ENCODE measurements at places on chromosomes 7 and 10.

GRCh38 chr10:132591166-132591971, 53.8 kb downstream of the INPP5A start:
- H3K27ac ChIP-seq, result no peak overlapping the region
- DNase-seq, result no peak
- peaks cover 4% of the 10 kb centered on the region for H3K27me3 ChIP-seq
- H3K36me3 ChIP-seq, result peaks cover 4% of the 10 kb centered on the region
- H3K4me1 ChIP-seq, result peaks cover 82% of the 10 kb centered on the region

DNA sequence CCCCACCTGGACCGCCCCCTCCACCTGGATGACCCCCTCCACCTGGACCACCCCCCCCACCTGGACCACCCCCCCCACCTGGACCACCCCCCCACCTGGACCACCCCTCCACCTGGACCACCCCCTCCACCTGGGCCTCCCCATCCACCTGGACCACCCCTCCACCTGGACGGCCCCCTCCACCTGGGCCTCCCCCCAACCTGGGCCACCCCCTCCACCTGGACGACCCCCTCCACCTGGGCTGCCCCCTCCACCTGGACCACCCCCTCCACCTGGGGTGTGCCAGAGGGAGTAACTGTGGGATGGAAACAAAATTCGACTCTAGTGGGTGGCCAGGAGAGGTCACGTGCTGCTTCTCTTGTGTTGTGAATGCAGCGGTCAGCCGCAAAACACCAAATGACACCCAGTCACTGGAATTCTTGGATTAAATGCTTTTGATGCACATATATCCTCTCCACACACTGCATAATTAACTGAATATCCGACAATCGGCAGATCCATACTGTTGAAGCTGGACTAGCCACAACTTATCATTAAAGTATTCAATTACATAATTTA, 316.7 kb downstream of the PTPRN2 start:
- no peak overlapping the region for H3K27ac ChIP-seq
- no peaks in the 10 kb centered on the region for H3K27me3 ChIP-seq
- H3K4me1 ChIP-seq, result no peaks in the 10 kb centered on the region
- no peaks in the 10 kb centered on the region for H3K36me3 ChIP-seq

DNA sequence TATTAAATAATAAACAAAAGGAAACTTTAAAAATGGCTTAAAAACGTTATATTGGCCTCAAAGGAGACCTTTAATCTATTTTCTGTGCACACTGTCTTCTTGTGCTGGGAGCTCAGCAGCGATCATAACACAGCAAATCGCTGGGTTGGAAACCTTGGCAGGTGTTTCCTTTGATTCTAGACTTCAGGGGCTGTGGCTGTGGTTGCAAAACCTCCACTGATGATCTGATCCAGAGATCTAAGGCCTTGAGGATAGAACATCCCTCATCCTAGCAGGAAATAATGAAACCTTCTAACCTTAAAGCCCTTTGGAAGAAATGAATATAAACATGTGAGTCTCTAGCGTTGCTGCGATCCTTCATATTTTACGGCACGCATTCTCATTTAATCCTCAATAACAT, 29.8 kb downstream of the CDHR3 start:
- H3K27ac ChIP-seq, result no peak overlapping the region
- no peaks in the 10 kb centered on the region for H3K36me3 ChIP-seq

DNA sequence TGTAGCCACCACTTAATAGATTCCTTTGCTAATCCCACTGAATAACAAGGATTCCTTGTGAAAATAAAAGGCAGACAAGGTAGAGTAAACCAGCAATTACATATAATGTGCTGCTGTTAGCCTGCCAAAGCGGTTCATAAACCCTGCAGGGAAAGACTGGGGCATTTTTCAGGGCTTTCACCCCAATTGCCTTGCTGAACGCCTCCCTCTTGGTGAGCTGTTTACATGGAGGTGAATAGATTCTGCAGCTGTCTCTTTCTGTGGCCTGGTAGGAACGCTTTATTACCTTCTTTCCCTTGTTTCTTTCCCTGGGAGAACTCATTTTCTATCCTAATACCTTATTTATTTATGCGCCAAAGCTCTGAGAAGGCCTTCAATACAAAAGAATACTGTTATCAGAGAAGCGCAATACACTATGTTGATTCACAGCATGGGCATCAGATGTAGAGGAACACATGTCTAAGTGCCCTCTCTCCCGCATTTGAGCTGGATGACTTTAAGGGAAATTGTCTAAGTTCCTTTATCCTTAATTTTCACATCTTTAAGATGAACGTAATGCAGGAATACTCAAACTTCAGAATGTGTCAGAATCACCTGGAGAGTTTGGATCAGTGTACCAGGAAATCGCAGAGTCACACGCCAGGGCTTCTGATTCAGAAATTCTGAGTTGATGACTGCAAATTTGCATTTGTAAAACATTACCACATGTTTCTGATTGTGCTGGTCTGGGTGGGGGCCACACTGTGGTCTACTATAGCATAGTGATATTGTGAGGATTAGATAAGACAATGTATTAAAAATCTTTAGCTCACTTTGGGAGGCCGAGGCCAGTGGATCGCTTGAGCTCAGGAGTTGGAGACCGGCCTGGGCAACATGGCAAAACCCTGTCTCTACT, 1203.8 kb downstream of the SORCS3 start:
- no peak for DNase-seq
- no peaks in the 10 kb centered on the region for H3K27me3 ChIP-seq
- no peaks in the 10 kb centered on the region for H3K36me3 ChIP-seq
- peaks cover 12% of the 10 kb centered on the region for H3K4me1 ChIP-seq
- H3K4me3 ChIP-seq, result no peak overlapping the region

Measured in activated T-cell treated with anti-CD3 and anti-CD28 coated beads, Interleukin-2, amount 50 U/mL, for 72 hours (primary cell).